Stimulated activated CD8-positive, alpha-beta memory T cell treated with anti-CD3 and anti-CD28 coated beads, Interleukin-4, amount 100 ng/mL, for 1 hour (primary cell): ENCODE measurements at places on chromosomes 3 and 15.

DNA sequence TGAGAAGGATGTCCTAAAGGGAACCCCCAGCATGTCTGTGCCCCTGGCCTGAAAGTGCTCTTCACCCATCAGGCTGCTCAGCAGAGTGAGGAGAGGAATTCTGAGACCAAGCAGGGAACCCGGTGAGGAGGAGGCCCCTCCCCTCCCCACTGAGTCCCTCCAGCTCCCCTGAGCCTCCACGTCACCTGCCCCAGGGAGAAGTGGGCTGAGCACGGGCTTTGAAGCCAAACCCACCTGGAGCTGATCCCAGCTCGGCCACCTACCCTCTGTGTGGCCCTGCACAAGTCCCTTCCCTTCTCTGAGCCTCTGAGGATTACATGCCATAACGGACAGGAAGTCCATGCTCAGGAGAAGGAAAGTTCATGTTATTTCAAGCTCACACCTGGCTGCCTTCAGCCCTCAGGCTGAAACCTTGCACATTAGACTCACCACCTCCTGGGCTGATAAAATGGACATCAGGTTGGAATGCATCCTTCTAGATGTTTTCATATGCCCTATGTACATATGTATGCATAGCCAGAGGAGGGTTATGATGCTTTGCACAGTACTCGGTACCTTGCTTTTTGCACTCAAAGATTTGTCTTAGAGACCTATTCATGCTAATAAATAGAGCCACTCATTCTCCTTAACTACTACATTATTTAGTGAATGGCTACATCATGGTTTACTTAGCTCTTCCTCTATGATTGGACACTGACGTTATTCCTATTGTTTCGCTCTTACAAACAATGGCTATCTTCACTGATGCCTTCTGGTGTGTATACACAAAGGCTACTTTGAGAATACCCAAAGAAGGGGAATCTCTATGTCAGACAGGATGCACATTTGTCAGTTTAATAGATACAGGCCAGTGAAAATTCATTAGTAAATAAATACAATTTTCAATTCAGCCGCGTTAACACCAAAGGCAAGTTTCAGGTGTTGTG, 31.6 kb upstream of the GATA2 start:
- DNase-seq, result no peak

- DNase-seq, result no peak
Observed at GRCh38 chr15:42876224-42876623, 44.4 kb downstream of the TTBK2 start.

DNA sequence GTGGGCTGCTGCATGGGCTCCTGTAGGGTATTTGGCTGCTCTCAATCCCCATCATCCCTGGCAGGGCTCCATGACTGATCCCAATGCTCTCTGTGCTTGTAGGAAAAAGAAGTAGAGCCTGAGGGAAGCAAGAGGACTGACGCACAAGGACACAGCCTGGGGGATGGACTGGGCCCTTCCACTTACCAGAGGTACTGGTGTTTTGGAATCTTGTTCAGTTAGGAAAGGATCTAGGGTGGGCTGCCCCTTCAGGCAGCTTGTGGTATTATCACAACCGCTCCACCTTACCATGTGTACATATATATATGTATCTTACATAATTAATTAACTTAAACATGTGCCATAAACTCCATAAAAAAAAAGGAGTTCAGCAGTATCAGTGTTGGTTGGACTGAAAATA, 1.3 kb downstream of the SLC28A2 start:
- no peak for DNase-seq

- no peak for DNase-seq
Observed at GRCh38 chr3:76311941-76312340, 526.6 kb upstream of the ZNF717 start.

DNA sequence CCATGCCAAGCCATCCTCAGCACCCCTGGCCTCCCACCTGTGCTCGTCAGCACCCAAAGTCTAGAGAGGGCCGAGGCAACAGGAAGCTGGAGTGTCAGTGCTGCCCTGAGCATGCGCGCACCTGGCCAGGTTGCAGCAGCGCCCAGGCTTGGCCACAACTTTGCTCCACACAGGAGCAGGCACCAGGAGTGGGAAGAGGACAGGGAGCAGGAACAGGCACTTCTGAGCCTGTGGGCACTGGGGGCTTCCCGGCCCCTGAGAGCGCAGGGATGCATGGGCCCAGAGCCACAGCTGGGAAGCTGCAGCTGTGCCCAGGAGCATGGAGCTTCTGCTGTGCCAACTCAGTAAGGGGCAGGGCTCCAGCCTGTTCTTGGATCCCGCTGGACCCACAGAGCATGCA, 471.5 kb upstream of the WNT5A start:
- DNase-seq, result no peak

DNA sequence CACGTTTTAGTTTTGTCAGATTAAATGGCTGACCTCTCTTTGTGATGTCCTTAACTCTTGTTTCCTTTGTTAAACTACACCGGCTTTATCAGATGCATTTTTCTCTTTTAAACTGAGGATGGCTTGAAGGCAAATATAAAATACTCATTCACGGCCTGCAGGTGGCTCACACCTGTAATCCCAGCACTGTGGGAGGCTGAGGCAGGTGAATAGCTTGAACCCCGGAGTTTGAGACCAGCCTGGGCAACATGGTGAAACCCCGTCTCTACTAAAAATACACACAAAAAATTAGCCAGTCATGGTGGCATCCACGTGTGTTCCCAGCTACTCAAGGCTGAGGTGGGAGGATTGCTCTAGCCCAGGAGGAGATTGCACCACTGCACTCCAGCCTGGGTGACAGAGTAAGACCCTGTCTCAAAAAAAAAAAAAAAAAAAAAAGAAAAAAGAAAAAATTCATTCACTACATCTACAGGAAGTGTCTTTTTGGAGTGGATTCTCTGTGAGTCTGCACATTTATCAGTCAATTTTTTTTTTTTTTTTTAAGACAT, 34.7 kb upstream of the SACM1L start:
- no peak for DNase-seq

- DNase-seq, result no peak
Observed at GRCh38 chr3:196251918-196252317, 35.6 kb downstream of the SLC51A start.

DNA sequence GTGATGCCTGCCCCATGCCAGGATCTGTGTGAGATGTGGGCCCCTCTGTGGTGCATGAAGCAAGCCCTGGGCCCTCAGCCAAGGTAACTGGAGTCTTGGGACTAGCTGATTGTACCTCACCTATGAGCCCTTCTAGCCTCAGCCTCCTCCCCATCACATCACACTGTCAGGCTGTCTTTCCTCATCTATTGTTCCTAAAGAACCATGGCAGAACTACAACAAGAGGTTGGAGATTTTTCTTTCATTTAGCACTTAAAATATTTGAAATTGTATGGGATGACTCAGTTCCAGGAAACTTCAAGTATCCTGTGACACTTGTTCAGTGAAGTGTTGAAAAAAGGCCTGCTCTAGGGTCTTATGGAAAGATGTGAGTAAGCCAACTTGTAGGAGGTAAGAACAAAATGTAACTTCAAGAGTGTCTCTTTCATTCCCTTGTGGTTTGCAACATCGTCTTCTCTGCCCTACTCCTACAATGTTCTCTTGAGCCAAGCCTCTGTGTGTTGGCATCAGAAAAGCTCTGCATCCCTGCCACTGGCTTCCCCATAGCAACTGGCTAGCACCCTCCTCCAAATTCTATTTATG, 58.7 kb upstream of the TIPARP start:
- no peak for DNase-seq

- peak; percentile 25 for DNase-seq
Observed at GRCh38 chr15:35078221-35078915, 6.7 kb downstream of the NANOGP8 start.

- DNase-seq, result no peak
Observed at GRCh38 chr3:41031401-41031800, 167.9 kb upstream of the CTNNB1 start.

DNA sequence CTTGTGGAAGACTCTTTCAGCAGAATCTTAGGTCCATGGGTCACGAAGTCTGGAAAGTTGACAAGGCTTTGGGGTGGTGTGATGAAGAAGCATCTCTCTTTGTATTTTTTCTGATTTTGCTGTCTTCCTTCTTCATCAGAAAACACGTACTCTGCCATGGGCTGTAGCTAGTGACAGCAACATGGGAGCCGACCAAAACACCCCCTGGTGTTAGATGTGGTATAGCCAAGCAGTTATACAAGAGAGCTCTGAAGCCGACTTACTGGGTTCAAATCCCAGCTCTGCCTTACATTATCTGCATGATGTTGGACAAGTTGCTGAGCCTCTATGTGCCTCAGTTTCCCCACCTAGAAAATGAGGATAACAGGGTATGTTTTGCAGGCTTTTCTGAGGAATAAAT, 32.9 kb upstream of the LYZL4 start:
- no peak for DNase-seq

GRCh38 chr3:31770822-31771326, 210.2 kb downstream of the OSBPL10 start:
- no peak for DNase-seq

DNA sequence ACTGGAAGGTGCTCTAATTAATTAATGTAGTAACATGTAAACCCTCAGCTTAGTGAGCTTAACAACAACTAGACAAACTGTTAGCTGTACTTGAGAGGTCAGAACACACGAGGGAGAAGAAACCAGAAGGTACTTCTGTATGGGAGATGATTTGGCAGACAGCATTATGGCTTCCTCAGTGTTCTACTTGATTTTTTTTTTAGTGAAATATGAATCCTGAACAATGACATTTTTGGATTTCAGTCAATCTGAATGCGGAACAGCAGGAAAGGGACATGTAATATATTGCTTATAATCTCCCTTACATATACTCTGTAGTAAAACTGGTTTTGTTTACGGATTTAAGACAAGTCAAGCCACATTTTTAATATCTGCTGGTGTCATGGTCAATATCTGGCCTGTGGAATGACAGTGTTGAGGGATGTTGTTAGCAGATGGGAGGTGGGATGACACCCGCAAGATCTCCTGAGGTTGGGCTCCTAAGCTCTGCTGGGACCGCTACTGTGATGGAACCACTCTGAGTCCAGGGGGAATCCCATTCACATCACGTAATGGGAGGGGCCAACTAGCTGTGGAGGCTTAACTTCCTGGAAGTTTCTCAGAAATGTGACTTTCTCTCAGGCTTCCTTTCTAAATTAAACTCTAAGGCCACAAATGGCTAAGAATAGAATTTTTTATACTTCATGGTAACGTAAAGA, 18.7 kb downstream of the TNFAIP8L3 start:
- no peak for DNase-seq

DNA sequence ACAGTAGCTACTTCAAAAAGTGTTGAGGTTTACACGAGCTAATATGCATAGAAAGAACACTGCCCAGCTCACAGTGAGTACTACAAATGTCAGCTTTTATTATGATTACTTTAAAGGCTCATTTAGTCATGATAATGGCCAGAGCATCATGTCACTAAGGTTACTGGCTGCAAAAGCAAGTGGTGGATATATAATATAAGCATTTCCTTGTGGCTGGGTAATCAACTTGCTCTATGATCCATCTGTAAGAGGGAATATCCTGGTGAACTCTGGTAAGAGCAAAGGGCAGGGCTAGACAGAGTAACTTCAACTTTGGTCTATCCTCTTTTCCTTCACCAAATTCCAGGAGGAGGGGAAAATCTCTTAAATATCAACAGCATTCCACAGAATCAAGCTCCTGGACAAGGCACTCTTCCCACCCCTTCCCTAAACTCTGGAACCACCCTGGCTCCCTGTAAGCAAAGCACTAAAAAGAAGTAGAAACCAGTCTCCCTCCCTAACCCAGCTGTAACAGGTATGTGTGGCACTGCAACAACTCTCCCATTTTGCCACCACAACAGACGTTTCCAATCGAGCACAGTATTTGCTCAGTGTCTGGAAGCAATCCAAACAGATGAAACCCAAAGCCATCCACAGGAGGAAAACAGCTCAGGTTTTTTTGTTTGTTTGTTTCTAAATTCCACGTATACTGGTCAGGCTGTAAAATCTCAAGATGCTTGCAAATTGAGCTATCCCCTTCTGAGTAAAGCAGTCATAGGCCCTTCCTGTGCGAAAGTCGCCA, 13.4 kb downstream of the B4GALT4 start:
- no peak for DNase-seq

DNA sequence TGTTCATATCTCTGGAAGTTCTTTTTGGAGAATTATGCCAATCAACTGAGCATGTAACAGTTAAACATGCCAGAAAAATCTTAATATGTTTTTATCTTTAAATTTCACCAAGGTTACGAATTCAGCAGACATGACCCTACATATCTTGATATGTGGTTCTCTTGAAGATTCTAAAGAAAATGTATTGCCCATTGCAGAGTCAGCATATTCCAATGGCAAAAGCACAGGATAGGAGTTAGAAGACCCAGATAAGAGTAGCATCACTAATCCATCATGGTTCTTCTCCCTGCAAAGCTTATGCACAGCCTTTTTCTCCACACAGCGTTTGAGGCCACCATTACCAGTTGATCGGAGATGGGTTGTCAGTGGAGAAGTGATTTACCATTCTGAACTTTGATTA, 402.8 kb downstream of the EPHB1 start:
- no peak for DNase-seq

DNA sequence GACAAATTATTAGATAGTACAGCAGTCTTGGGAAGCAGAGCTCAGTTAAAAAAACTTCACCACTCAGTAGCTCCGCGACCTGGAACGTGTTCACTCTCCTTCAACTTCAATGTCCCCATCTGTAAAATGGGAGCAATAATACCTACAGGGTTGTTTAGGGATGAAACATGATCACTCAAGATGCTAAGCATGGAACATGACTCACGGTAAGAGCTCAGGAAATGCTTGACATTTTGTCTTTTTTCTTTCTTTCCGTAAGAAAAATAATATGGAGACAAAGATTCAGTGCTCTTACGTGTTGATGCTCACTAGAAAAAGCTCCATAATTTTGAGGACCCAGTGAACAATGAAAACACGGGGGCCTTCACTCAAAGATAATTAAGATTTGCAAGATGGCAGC, 606.7 kb upstream of the MDFIC2 start:
- no peak for DNase-seq

- DNase-seq, result no peak
Observed at GRCh38 chr15:73134196-73134595, 81.9 kb downstream of the NEO1 start.

- DNase-seq, result no peak
Observed at GRCh38 chr3:197028728-197029510, 698 bp downstream of the MELTF start.

DNA sequence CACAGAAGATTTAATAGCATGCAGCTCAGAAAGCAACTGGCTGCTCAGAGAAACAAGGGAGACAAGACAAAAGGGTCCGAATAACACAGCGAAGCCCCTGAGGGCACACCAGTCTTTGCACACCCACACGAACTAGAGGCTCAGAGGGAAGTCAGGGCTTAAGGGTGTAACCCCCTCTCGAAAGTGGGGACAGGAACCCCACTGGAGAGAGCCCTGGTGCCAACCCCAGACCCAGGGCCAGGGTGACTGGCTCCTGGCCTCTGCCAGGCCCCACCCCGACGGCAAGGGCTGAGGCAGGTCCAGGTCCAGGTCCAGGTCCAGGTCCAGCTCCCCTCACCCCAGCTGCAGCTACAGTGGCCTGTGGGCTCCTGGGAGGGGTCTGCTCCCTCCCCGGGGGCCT, 10.5 kb upstream of the PRR23E start:
- DNase-seq, result no peak

GRCh38 chr3:123351501-123351900, 97.4 kb downstream of the ADCY5 start:
- DNase-seq, result no peak
